ENCODE measurements at places on chromosomes 7 and 10.

GRCh38 chr10:99975942-99976809 lies 33.6 kb downstream of the DNMBP start:
- DNase-seq = no peak

- DNase-seq = no peak
These were observed 1.7 kb downstream of the DPY19L1 start for GRCh38 chr7:35035511-35035961.

- DNase-seq = no peak
These were observed 160.7 kb downstream of the NXPH1 start for GRCh38 chr7:8594115-8594514.

GRCh38 chr10:97000487-97001182 lies 168.5 kb downstream of the LCOR start:
- DNase-seq = no peak

DNA sequence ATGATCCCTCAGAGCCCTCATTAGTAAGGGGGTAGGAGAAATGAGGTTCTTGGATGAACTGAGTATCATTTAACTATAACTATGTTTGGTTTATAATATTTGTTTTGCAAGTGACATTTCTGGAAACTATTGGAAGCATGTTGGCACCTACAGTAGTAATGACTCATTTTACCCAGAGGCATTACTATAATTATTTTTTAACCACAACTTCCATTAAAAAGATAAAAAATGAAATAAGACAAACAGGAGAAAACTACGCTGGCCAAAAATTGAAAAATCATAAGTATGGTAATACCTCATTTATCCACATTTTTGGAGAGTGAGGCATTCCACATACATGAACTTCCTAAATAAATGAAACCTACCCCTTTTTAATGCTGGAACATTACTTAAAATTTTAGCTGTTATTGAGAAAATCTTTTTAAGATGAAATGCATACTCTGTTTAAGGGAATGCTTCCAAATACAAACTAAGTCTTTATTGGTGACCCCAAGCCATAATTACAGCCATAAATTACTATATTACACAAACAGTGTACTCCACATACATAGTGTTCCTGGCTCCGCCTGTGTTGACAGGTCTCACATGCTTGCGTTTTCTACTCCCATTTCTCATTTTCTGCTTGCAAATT lies 84.6 kb upstream of the CAPZA2 start:
- peak; percentile 50 for DNase-seq

DNA sequence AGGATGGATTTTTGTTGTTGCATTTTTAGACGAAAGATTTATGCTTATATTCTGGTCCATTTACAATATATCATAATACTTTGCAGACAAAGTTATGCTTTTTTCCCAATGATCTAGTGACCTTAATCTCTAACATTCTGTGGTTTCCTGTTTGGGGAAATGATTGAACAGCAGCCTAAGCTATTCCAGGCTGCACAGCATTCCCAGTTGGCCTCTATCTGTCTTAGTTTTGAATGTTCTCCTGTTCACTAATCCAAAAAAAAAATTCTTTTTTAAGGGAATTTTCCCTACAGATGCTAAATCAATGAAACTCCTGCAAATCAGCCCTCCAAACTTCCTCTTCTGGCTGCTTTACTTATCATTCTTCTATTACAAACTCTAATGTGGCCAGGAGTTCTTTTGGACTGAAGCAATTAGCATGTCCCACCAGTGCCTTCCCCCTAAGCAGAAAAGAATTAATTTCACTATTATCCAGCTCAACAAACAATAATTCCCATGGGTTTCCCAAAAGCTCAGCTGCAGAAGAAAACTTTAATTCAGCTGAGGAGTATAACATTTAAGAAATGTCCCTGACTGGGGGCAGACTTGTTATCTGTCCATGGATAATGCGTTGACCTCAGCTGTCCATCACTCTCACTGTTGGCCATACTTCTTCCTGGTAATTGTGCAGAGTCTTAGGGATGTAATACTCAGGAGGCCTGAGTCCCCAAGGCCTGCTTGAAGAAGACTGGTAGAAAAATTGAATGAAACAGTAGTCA lies 81.9 kb upstream of the TRIL start:
- DNase-seq = no peak

Data from AG09309 (cell line).